ENCODE measurements at places on chromosomes 6 and 20. TPM values are rescaled to one million over a fixed set of nuclear protein-coding genes. Genes with fewer than 3 reads are reported as not detected.

Gene HSPA12B
- 10.7 TPM for total RNA-seq

Gene ULBP1
- total RNA-seq, result 4.7 TPM

Gene DYNLRB1
- total RNA-seq, result 97.6 TPM

DNA sequence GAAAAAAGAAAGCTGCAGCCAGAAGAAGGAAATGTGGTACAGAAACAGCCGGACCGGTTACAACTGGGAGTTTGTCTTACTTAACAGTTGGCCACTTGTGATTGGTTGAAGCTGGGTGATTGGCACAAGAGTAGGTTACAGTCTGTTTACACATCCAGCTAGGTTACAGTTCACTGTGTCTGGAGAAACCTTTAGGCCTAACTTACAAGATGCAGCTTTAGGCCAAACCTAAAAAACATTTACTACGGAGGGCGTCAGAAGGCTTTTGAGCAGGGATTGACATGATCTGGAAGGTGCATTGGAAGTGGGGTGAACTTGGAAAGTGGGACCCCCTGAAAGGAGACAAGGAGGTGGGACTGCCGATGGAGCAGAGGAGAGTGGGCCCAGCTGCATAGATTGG lies 122.3 kb downstream of the BANF2 start:
- no peaks in the 10 kb centered on the region for H3K4me1 ChIP-seq
- H3K27me3 ChIP-seq, result no peaks in the 10 kb centered on the region
- H3K4me3 ChIP-seq, result no peak overlapping the region
- H3K27ac ChIP-seq, result no peak overlapping the region
- no peaks in the 10 kb centered on the region for H3K36me3 ChIP-seq

- no peak overlapping the region for H3K4me3 ChIP-seq
- H3K36me3 ChIP-seq, result no peaks in the 10 kb centered on the region
- H3K27ac ChIP-seq, result no peak overlapping the region
- no peaks in the 10 kb centered on the region for H3K27me3 ChIP-seq
- DNase-seq, result no peak
These were observed 86.5 kb downstream of the LYRM4 start for GRCh38 chr6:5174244-5174643.
